ENCODE measurements at places on chromosomes 5 and 9. TPM values are rescaled to one million over a fixed set of nuclear protein-coding genes. Genes with fewer than 3 reads are reported as not detected.

PDE8B gene
- 0.68 TPM for total RNA-seq

DNA sequence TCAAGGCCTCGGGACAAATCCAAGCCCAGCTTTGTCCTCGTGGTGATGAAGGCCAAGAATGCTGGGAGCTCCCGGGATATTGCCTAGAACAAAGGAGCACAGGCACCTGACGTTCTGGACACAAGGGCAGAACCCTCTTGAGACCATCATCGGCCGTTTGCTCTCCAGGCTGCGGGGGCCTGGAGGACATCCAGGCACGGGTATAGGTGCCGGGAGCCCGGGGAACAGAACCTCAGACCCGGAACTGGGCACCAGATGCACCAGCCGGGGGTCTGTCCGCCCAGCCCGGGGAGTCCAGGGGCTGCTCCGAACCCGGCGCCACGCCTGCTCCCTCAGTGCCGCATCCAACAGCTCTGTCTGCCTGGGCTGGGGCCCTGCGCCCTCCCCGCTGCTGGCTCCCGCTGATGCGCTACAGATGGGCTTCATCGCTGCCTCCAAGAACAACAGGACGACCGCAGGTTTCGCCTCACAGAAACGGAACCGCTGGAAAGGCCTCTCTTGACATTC lies 88.0 kb downstream of the ADAMTS2 start:
- DNase-seq: peak; percentile 7
- H3K4me1 ChIP-seq: no peaks in the 10 kb centered on the region
- no peak overlapping the region for H3K4me3 ChIP-seq
- H3K27ac ChIP-seq: no peak overlapping the region
- no peaks in the 10 kb centered on the region for H3K27me3 ChIP-seq

DNA sequence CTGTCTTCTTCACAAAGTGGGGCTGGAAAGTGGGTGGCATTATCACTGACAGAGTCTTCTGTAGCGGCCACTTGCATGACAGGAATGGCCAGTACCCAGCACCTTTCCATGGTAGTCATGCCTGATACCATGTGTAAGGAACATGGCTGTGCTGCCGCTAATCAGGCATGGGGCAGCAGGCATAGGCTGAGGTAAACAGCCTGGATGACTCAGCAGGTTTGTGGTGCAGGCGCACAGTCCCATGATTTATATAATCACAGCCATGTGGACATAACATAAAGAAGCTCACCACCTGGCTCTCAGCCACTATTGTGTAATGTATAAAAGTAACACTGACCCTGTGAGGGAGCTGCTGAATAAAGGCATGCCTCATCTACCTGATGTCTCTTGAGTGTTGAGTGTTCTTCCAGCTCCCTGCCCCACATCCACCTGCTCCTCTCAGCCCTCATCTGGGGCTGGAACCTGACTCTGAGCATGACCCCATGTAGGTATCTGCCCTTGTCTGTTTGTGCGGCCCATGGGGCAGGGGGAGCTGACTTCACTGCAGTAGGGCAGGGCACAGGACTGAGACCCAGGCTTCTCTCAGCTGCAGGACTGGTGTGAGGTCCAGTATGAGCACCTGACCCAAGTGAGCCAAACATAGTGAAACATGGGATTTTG lies 13.2 kb upstream of the ICE1 start:
- H3K36me3 ChIP-seq: no peaks in the 10 kb centered on the region
- DNase-seq: no peak
- H3K4me3 ChIP-seq: no peak overlapping the region
- H3K27me3 ChIP-seq: no peaks in the 10 kb centered on the region
- H3K27ac ChIP-seq: no peak overlapping the region

DNA sequence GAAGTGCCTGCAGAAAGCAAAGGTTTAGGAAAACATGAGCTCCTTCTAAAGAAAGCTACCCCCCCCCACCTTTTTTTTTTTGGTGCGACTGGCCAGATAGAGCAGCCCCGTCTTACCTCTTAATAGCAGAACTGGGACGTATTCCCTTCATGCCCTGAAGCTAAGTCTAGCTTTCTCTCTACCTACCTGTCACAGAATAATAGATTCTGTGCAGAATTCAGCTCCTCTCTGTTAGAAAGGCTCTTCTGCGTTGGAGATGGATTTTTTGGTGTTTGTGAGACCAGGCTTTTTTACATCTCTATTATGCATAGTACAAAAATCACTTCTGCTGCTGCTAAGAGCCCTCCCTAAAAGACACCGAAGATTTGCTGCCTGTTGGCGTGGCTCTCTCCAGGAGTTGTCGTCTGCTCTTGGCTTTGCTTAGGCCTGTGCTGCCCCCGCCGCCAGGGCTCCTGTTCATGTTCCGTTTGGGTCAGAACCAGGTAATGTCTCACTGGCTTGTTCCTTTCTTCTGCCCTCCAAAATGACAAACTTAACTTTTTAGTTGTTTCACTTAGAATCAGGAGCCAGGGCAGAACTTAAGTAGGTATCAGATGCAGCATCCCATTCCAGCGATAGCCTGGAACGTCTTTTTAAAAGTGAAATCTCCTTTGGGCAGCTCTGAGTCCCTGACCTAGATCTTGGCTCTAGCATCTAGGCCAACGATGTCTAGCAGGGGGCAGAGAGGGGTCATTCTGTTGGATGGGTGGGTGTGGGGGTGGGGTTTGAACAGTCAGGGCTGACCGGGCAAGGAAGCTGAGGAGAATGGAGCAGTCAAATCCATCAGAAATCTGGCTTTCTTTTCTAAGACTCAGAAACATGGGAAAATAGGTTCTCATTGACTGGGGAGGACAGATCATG lies 2.5 kb downstream of the TRIO start:
- no peak for DNase-seq
- peaks cover 48% of the 10 kb centered on the region for H3K4me1 ChIP-seq
- H3K36me3 ChIP-seq: no peaks in the 10 kb centered on the region
- peak overlapping the region; percentile 97 for H3K4me3 ChIP-seq
- peak overlapping the region; percentile 99 for H3K27ac ChIP-seq

All from transverse colon (tissue), 4 donors.